Endothelial cell of umbilical vein (primary cell): ENCODE measurements at places on chromosomes 6 and 20. TPM values are rescaled to one million over a fixed set of nuclear protein-coding genes. Genes with fewer than 3 reads are reported as not detected.

ASIP gene
- not detected in 2 replicates for total RNA-seq

TAPBP gene
- 90.7 and 98.0 TPM in 2 replicates for total RNA-seq

SUMO4 gene
- 2.6 and 3.1 TPM in 2 replicates for total RNA-seq

SEL1L2 gene
- not detected in 2 replicates for total RNA-seq

SMLR1 gene
- total RNA-seq = not detected in 2 replicates

ZNF334 gene
- 0.30 and 1.6 TPM in 2 replicates for total RNA-seq

SLC24A3 gene
- total RNA-seq = not detected in 2 replicates

FAM184A gene
- total RNA-seq = 0.84 and 0.95 TPM in 2 replicates

KCNK15 gene
- total RNA-seq = not detected in 2 replicates

SLC22A3 gene
- not detected in 2 replicates for total RNA-seq

PCMT1 gene
- 95.0 and 100 TPM in 2 replicates for total RNA-seq

KHDC1L gene
- not detected in 2 replicates for total RNA-seq

AVP gene
- not detected in 2 replicates for total RNA-seq

GRCh38 chr6:152124429-152125074 lies 317.1 kb downstream of the ESR1 start:
- DNase-seq = peak; percentile 81

- no peak for DNase-seq
Observed at GRCh38 chr20:37914672-37915433, 11.9 kb downstream of the VSTM2L start.

DNA sequence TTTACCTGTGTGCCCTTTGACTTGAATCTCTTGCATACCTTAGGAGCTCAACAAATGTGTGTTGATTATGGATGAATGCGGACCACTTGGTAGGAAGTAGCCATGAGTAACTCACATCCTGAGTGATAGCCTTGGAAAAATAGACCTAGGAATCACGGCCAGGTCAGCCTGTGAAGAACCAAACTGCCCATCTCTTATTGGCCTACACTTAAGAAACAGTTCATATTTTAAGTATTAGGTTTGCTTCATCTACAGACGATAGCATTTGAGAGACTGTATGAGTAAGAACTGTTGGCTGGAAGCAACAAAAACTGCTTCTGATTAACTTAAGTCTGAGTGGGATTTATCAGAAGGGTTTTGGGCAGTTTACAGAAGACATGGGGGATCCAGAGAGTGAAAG lies 320.1 kb upstream of the PRND start:
- peak; percentile 41 for DNase-seq

GRCh38 chr6:158251565-158251964 lies 60.7 kb upstream of the TULP4 start:
- no peak for DNase-seq

DNA sequence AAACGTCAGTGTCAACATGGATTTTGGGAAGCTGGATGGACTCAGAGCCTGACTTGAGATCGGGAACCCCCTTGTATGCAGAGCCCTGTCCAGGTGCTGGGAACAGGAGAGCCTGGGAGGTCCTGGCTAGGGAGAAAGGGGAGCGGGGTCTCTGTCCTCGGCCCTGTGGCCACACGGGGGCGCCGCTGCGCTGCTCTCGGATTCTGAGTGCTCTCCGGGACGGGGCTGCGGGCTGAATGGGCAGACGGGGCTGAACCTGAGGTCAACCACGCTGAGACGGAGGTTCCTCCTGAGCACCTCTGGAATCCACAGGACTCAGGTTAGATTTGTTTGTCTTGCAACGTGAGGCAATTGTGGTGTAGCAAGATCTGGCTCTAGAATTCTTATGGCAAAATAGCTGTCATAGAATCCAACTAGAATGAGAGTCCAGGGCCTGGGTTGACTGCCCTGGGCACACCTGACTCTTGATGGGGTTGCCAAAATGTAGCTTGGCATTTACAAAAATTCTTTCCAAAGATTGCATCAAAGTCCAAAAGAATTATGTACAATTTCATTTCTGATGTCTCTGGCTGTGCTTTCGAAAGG lies 20.6 kb upstream of the HLA-F start:
- DNase-seq = peak; percentile 48

- DNase-seq = no peak
Observed at GRCh38 chr20:34507702-34508413, 8.4 kb upstream of the DYNLRB1 start.

DNA sequence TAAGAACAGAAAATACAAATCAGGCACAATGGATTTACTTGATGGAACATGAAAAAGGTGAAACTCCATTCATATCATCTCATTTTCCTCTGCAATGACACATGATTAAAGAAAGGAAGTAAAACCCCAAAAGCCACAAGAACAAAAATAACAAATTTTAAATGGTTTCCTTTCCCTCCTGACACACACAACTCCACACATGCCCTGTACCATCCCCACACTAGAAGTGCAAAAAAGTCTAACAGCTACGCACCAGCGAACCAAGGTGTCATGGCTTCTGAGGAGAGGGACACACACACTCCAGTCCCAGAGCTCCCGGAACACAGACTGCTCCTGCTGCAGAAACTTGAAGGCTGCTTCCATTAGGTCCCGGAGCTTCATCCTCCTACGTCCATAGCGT lies 25.3 kb downstream of the MDN1 start:
- no peak for DNase-seq

DNA sequence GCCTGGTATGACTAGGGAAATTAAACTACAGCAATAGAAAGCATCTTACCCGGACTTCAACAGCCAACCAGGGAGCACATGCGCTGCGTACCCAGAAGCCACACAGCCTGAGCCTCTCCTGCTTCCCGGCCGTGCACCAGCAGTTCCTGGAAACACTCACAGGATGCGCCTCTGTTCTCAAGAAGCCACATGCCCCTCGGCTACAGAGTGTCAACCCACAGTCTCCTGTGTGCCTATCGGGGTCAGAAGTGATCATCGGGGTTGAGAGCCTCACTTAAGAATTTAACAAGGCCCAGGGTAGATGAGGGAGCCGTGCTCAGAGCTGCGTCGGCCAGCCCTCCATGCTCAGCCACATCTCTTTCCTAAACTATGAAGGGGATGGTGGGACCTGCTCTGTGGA lies 147.2 kb upstream of the GGTLC1 start:
- no peak for DNase-seq
